ENCODE measurements at places on chromosomes 12 and 14.

GRCh38 chr14:78451319-78451695 is 281.1 kb downstream of the NRXN3 start:
- no peak for DNase-seq

DNA sequence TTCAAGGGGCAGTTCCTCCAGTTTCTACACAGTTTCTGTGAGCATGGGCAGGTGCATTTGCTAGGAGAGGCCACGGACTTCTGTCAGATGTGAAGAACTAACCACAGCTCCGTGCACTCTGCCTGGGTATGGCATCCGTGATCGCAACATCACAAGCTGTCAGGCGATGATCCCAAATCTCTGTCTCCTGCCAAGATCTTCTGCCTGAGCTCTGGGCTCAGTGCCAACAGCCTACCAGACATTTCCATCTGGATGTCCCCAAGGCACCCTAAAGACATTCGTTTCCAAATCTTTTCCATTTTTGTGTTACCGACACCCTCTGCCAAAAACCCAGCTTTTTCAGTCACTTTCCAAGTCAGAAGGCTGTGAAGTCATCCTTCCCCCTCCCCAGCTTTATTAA is 292.1 kb downstream of the GLT1D1 start:
- no peak for DNase-seq

GRCh38 chr14:104665114-104665656 is 24.2 kb upstream of the INF2 start:
- no peak for DNase-seq

DNA sequence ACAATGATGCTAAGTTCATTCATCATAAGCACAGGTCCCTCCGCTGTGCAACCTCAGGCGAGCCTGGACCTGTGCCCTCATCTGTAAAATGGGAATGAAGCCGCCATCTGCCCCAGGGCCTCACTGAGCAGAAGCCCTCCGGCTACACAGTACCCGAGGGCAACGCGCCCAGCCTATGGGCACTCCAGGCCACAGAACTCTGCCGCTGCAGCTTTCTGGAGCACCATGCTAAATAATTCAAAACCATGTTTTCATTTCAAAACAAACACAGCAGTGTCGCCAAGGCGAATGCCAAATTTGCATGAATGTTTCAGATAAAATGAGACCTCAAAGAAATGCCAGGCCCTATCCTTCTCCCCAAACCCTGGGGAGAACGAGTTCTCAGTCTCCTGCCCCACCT is 4.0 kb downstream of the NCOR2 start:
- DNase-seq: no peak

DNA sequence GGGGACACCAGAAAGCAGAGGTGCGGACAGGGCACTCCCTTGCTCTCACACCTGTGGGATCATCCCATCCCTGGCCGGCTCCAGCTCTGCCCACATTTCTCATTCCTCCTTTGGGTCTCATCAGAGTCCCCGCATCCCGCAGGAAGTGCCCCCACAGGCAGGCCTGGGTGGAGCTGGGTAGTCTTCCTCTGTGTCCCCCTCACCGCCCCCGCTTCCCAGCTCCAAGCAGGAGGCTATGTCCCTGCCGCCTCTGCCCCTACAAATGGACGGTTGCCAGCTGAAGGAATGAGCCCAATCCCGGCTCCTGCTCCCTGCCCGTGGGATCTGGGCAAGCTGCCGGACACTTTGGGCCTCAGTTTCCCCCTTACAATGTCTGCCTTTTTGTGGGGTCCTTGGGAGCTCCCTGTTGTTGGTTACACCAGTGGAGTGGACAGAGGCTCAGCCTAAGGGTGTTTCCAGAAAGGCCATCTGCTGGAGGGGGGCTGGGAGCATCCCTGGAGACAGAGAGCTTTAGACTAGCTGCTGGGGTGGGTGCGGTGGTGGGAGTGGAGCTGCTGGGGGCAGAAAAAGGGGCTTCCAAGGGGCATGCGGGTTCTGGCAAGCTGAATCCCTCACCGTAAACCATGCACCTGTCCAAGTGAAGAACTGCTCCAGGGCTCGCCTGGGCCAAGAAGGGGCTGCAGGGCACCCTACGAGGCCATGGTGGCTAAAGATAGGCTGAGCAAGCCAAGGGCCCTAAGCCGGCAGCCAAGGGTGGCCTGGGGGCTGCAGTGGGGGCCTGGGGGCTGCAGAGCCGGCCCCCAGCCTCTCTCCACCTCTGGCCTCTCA is 7.9 kb upstream of the GPR132 start:
- no peak for DNase-seq

All from urothelium cell line (cell line).